ENCODE measurements at places on chromosomes 5 and 9.

GRCh38 chr9:114513055-114513958, 8.0 kb upstream of the WHRN start:
- DNase-seq: no peak

GRCh38 chr5:55064523-55064922, 37.9 kb upstream of the GZMA start:
- no peak for DNase-seq

DNA sequence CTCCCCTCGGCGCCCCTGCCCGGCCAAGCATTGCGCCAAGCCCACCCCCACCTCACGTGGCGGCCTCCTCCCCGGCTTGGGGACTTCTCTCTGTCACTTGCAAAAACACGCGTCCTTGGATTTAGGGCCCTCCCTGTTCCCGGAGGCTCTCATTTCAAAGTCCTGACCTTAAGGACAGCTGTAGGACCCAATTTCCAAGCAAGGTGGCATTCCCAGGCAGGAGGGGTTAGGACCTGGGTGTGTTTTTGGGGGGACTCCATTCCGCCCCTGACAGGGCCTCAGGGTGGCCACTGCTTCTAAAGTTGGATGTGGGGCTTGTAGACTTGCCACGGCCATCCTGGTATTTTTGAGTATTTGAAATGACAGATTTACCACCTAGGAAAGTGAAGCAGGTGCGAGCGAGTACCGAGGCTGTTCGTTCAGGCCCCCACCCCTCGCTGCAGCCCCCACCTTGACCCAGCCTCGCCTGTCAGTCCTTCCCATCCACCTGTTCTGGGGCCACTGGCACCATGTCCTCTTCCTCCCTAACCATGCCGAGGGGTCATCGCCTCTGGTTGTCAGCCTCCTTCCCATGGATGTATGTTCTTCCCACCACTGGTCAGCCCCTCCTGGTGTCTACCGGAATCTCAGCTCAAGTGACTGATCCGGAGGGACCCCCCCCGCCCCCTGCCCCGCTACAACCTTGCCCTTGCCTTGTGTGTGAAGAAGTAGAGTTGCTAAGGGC, 52.4 kb downstream of the MRPL36 start:
- DNase-seq: no peak

DNA sequence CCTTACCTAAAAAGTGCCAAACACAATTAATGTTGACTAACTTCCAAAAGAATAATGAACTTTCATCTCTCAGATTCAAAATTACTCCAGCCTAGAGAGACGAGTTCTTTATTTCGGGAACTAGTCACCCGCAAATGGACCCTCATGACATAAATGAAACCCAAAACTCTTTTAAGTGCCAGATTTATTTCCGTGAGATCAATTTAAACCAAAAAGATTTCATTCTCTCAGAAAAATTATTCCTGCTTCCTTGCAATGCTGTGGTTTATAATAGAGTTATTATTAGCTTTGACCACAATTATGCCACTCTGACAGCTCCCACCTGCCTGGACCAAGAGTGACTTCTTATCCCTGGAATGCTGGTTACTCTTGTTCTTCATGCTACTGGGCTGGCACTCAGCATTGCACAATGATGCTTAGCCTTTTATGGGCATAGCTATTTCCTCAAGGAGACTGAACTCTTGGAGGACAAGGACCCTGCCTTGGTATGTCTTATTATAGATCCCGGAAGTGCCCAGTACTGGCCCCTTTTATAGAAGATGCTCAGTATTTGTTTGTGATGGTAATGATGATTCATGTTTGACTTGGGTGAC, 183.5 kb downstream of the SNX18 start:
- DNase-seq: no peak

DNA sequence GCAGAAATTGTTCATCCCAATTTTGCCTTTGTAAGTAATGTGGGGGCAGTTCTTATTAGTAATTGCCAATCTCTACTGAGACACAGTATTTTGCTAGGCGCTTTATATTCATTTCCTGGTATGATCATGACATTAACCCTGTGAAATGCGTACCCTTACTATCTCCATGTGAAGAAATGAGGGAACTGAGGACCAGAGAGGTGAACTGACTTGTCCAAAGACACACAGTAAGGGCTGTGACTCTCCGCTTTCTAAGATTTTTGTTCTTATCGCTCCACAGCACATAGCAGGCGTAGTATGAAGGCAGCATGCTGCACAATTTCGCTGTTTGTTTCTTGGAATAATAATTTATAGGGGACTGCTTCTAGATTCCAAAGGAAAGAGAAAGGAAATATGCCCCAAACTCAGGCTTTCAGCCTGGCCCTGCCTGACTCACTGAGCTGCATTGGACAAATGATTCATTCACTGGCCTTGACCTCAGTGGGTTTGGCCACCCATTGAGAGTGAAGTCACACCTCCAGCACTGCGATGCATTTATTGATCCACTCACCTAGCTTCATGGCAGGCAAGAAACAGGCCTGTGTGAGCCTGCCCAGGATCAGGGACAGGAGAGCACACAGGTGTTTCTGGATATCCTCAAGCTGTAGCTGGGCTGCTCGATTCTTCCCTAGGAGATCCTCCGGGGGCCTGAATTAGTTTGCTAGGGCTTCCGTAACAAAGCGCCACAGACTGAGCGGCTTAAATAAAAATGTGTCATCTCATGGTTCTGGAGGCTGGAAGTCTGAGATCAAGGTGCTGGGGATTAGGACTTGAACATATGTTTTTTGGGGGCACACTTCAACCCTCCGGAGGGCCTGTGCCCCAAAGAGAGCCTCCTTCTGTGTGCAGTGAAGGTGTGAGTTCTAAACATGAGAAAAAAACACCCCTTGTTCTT, 7.2 kb upstream of the DUSP1 start:
- DNase-seq: no peak
